ENCODE measurements at places on chromosomes 6 and 20. TPM values are rescaled to one million over a fixed set of nuclear protein-coding genes. Genes with fewer than 3 reads are reported as not detected.

DNA sequence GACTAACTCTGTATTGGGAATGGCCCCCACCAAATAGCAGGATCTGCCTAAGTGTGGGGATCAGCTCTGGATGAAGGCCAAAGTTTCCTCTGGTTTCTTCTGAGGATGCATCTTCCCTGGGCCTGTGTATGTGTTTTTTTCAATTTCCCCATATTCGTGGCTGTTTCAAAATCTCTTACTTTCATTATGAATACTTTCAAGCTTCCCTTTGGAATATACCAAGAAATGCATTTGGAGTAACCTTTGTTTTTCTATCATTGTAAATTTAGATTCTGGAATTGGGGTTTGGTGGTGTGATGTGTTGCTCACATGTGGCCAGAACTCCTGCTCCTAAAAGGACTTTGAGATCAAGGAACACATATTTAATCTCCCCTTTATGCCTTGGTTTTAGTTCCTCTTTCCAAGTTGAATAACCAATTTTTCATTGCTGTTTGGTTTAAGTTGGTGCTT lies 8.4 kb downstream of the ENTPD6 start:
- no peak for DNase-seq

DNA sequence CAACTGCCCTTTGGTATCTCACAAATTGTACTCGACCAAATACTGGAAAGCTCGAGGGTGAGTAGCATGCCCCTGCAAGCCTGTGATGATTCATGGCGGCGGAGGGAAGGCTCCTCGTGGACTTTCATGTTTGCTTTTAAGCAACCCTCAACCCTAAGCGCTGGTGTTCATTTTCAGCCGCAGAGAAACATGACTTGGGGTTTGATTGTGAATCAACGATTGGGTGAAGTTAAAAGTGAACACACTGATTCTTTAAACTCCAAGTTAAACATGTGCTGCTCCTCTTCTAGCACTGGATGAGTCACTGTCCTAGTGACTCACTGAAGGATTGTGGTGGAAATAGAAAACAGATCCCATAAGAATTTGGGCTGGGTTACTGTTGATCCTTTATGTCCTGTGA lies 8.3 kb downstream of the CD109 start:
- DNase-seq = peak; percentile 85

Gene SLC44A4
- total RNA-seq = not detected

GRCh38 chr6:140124498-140124897 lies 750.0 kb upstream of the CITED2 start:
- no peak for DNase-seq

Gene ADAM33
- total RNA-seq = 7.3 TPM

Gene SLC13A3
- not detected for total RNA-seq

Gene DNAH8
- total RNA-seq = not detected

DNA sequence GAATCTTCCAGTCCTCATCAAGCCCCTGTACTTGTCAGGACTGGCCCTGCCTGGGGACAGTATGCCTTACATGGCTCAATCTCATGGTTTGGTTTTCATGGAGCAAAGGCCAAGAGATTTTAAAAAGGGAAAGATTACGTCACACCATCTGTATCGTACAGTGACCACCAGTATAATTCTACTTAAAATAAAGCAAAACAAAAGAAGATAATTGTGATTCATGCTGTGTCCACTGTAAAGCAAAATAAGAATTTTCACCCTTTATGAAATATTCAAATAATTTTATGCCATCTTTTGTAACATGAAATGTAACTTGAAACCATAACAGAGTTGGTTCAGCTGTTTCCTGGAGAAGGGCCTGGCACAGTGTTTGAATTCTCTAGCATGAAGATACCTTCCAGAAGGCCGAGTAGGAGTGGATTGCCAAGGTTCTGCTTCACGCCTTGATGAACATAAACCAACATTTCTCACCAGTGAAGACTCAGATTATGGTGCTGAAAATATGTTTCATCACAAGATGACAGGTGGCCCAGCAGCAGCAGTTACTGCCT lies 486.5 kb downstream of the RFPL4B start:
- DNase-seq = no peak

GRCh38 chr20:5171064-5171789 lies 44.4 kb downstream of the CDS2 start:
- no peak for DNase-seq

- no peak for DNase-seq
Measured at GRCh38 chr20:57742507-57743181, 32.8 kb upstream of the PMEPA1 start.

- peak; percentile 41 for DNase-seq
Measured at GRCh38 chr6:28648035-28648877, 122.6 kb downstream of the GPX5 start.

Gene HDGFL1
- not detected for total RNA-seq

DNA sequence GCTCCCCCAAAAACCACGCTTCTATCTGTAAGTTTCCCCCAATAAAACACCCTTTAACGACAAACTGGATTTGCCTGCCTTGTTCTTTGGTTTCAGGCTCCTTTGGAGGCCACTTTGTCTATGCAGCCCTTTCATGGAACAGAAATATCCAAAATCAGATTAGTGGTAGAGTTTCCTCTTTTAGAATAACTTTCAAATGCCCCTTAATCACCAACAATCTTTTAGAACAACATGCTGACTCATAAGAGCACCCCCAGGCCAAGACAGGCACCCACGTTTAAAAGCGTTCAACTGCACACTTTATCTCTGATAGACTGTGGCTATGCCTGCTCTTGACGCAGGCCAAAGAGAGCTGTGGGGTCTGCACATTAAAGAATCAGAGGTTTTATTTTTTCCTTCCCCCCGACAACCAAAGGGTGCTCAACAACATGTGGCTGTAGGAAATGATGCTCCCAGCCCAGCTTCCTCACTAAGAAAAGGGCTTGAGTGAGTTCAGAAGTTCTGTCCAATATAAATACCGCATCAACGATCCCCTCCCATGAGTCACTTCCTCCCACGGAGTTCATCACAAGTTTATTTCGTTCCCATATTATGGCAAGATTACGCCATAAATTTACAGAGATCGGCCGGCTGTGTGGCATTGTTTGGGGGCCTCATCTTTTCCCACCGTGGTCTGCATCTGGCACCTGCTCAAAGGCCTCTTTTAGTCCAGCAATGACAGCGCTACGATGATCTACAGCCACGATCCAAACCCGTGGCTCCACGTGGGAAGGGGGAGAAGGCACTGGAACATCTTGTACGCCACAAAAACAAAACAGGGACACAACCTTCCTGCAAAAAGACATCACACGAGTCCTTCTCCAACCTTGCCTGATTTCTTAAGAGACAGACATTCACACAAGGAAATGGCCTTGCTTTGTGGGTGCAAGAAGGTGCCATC lies 88.8 kb upstream of the NFATC2 start:
- peak; percentile 83 for DNase-seq

Gene CDSN
- total RNA-seq = not detected

GRCh38 chr6:144334150-144334708 lies 49.1 kb downstream of the UTRN start:
- no peak for DNase-seq

GRCh38 chr6:163695414-163695864 lies 280.9 kb downstream of the QKI start:
- no peak for DNase-seq

GRCh38 chr6:101392586-101393230 lies 800 bp upstream of the GRIK2 start:
- DNase-seq = no peak

Gene GATA5
- 1.6 TPM for total RNA-seq

Gene RAET1L
- 1.4 TPM for total RNA-seq

Gene MYLIP
- total RNA-seq = 14.3 TPM

DNA sequence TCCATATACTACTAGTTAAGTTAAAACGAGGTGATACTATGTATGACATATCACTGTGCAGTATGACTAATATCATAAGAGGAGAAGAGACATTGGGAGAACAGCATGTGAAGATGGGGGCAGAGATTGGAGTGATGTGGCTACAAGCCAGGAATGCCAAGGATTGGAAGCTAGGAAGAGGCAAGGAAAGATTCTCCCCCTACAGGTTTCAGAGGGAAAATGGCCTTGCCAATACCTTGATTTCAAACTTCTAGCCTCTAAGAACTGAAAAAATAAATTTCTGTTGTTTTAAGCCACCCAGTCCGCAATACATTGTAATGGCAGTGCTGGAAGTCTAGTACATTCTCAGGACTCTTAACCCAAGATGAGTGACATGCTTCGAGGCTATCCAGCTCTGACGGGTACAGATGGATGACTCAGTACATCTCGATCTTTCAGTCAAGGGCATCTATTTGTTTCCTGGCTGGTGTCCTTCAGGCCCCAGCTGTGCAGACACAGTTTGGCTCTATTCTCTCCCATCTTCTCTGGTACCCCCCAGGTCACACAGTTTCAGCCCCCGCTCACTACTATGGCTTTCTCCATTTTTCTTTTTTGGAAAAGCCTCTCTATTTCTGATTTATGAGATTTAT lies 55.5 kb upstream of the THEMIS start:
- DNase-seq = peak; percentile 6

- DNase-seq = peak; percentile 99
Measured at GRCh38 chr20:50724851-50725723, 6.3 kb upstream of the PARD6B start.

GRCh38 chr6:105805501-105806023 lies 280.6 kb upstream of the PRDM1 start:
- no peak for DNase-seq

- DNase-seq = no peak
Measured at GRCh38 chr6:17397764-17398194, 4.4 kb downstream of the CAP2 start.

- DNase-seq = peak; percentile 57
Measured at GRCh38 chr6:125220712-125221111, 67.1 kb downstream of the TPD52L1 start.

- DNase-seq = no peak
Measured at GRCh38 chr20:47354714-47355488, 1.6 kb downstream of the ZMYND8 start.

DNA sequence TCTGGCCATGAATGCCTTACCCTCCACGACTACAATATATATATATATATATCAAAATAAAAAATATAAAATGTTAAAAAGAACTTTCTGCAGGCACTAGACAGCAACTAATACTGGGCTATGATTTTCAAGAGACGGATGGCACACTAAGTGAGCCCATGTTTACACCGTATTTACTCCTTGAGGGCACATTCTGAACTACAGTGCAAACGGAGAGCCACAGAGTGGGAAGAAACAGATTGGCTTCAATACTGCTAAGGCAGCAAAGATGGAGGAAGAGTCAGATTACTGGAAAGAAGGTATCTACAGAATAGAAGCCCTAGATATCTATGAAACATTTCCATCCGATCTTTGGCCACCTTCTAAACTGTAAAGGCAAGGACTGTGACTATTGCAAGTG lies 330.3 kb downstream of the HTR1B start:
- no peak for DNase-seq

Gene HSPA12B
- 0.03 TPM for total RNA-seq

Measured in MG63 (cell line).